ENCODE measurements at places on chromosomes 6 and 20. TPM values are rescaled to one million over a fixed set of nuclear protein-coding genes. Genes with fewer than 3 reads are reported as not detected.

GSTA3 gene
- not detected for total RNA-seq

KCNK15 gene
- not detected for total RNA-seq

SUMO4 gene
- total RNA-seq = 0.25 TPM

GRCh38 chr6:117200067-117200466 is 65.3 kb upstream of the VGLL2 start:
- no peak overlapping the region for H3K27ac ChIP-seq
- H3K4me3 ChIP-seq = no peak overlapping the region
- no peaks in the 10 kb centered on the region for H3K27me3 ChIP-seq
- DNase-seq = no peak

DNA sequence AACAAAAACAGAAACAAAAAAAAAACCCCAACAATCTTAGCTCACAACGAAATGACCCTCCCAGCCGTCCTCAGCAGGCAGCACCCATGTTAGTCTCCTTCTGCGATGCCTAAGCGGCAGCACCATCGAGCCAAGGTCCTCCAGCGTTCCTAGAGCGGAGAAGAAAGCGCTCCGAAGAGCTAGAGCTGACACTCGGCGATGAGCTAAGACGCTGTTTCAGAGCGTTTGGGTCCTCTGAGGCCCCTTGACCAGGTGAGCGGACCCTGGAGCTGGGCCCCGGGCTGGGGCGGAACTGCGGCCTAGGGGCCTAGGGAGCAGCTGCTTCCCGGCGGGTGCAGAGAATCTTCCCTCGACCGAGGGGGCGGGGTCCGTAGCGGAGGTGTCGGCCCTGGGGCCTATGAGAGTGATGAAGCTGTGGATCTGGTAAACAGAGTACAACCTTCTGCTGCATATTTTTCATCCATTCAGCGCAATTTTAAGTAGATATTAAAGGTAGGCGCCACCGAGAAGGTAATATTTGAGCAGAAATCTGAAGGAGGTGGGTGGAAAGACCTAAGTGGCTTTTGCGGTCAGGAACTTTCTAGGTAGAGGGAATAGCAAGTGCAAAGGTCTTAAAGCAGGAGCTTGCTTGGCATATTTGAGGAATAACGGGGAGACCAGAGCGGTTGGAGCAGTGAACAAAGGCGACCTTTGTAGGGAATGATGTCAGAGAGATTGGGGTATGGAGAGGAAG is at the start of gene ZSCAN26:
Gene ZSCAN26, plus strand, starts transcription at position 182 of the 733 bp plus-strand sequence. CDS start 4,777 bp downstream, outside the sequence.
- H3K4me1 ChIP-seq = peaks cover 18% of the 10 kb centered on the region
- H3K36me3 ChIP-seq = peaks cover 6% of the 10 kb centered on the region
- H3K27ac ChIP-seq = 0 out of 2 replicates have a peak within 1 kb of the TSS, but pooled peaks have one; percentile 25
- peak; percentile 85 for DNase-seq

- H3K4me1 ChIP-seq = peaks cover 8% of the 10 kb centered on the region
- no peak overlapping the region for H3K4me3 ChIP-seq
- H3K36me3 ChIP-seq = no peaks in the 10 kb centered on the region
- no peak for DNase-seq
- H3K27me3 ChIP-seq = no peaks in the 10 kb centered on the region
Measured at GRCh38 chr20:43727980-43728590, 1.3 kb upstream of the GTSF1L start.

SRMS gene
- total RNA-seq = not detected

SIRPB1 gene
- not detected for total RNA-seq

PLA2G7 gene
- total RNA-seq = not detected

DNA sequence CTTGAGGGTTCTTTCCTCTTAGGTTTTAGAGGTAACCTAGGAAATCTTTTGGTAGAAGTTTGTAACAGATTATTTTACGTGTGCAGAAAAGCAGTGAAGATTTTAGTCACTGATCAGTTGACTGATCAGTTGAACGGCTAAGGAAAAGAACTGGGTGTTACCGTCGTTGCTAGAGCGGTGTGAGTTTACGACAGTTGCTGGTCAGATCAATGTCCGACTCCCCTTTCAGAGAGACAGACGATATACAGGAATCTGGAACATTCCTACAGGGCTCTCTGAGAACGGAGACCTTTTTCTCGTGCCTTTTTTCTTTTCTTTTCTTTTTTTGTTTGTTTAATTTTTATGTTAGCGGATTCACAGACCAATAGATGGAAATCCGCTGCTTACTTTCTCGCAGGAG is 132.1 kb upstream of the ZNF184 start:
- no peak for DNase-seq
- no peak overlapping the region for H3K27ac ChIP-seq
- H3K4me3 ChIP-seq = peak overlapping the region; percentile 5
- no peaks in the 10 kb centered on the region for H3K36me3 ChIP-seq
- H3K27me3 ChIP-seq = no peaks in the 10 kb centered on the region
- no peaks in the 10 kb centered on the region for H3K4me1 ChIP-seq

DNA sequence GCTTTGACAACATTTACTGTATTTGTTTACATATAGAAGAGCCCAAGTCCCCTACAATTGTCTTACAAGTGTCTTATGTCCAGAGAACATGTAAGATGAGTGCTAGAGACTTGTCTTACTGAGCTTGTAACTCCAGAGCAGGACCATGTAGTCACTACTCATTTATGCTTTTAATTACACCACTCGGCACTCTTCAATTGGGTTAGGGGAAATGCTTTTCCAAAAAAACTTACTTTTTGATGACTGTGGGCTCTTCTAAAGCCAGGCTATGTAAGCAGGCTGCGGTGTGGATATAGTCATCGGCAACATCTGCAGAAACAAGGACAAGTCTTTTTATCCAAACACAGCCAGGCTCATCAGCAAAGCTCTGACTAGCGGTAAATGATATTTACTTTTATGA is 18.7 kb downstream of the SNX5 start:
- DNase-seq = no peak
- H3K27ac ChIP-seq = no peak overlapping the region
- H3K4me1 ChIP-seq = no peaks in the 10 kb centered on the region
- H3K27me3 ChIP-seq = no peaks in the 10 kb centered on the region

DNA sequence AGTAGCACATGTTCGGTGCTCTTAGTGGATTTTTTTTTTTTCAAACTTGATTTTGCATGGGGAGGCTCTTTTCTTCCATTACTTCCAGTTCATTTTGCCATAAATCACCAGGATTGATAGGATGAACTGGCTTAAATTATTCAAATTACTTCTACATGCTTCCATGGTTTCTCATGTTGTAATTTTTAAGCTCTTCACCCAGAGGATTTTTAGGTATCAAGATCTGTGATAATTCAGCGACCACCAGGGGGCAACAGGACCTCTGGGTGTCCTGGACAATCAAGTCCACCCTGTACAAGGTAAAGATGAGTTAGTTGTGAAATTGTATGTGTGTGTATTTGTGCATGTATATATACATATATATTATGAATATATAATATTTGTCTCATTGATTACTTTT is 4.2 kb upstream of the EPHA7 start:
- H3K27ac ChIP-seq = no peak overlapping the region
- no peak for DNase-seq
- no peak overlapping the region for H3K4me3 ChIP-seq
- H3K27me3 ChIP-seq = peaks cover 23% of the 10 kb centered on the region
- H3K36me3 ChIP-seq = no peaks in the 10 kb centered on the region
- peaks cover 10% of the 10 kb centered on the region for H3K4me1 ChIP-seq

LEMD2 gene
- 92.9 TPM for total RNA-seq

GRCh38 chr6:12009876-12010634 is 2.1 kb upstream of the HIVEP1 start:
- DNase-seq = peak; percentile 31
- H3K27ac ChIP-seq = peak overlapping the region; percentile 94
- peak overlapping the region; percentile 63 for H3K4me3 ChIP-seq
- H3K36me3 ChIP-seq = peaks cover 7% of the 10 kb centered on the region

Measured in SJSA1 (cell line).